Smooth muscle cell of the pulmonary artery (primary cell): ENCODE measurements at places on chromosomes 4 and X. TPM values are rescaled to one million over a fixed set of nuclear protein-coding genes. Genes with fewer than 3 reads are reported as not detected.

Gene TRPC3
- total RNA-seq: 0.03 and 0.78 TPM in 2 replicates

Gene ABCG2
- 1.2 and 7.2 TPM in 2 replicates for total RNA-seq

Gene TEX13B
- not detected in 2 replicates for total RNA-seq

Gene NXF3
- total RNA-seq: 0.07 TPM in 1 of 2 replicates, not detected in the other

Gene SSX3
- total RNA-seq: not detected in 2 replicates

Gene CSN1S1
- total RNA-seq: not detected in 2 replicates
